ENCODE measurements at places on chromosomes 7 and 10.

DNA sequence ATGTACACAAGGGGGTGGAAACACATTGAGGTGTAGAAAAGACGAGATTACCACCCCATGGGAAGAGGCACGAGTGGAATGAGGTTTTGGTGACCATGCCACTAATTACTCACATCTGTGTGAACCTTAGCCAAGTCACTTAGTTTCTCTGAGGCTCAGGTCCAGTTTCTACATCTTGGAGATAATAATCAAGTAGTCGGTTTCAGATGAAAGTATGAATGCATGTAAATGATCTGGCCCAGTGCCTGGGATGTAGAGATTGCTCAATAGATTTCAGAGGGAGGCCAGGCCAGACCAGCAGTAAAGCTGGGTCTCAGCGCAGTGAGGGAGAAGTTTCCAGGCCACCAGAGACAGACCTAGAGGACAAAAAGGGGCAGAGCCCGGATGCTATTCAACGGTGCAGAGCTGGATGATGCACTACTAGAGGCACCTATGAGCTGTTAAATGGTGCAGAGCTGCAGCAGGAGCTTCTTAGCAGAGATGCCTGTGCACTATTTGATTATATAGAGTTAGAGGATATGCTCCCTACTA lies 725.1 kb downstream of the GRID1 start:
- DNase-seq: no peak

DNA sequence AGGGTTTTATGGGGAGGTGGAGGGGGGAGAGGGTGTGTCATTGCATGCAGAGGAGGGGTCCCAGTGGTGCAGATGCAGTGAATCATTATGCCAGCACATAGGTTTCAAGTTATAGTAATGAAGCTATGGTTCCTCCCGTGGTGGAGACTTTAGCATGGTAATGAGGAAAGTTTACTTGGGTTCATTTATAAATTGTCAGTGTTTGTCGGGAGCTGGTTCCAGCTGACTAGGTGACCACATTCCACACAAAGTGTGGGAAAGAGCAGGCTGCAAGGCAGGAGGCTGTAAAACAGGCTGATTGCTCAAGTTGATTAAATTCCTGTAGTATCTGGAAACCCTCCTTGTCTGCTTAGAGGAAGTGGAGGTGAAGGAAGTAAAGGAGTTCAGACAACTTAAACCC lies 78.9 kb downstream of the SRI start:
- DNase-seq: no peak

- no peak for DNase-seq
Observed at GRCh38 chr7:155745737-155746136, 66.5 kb downstream of the SHH start.

DNA sequence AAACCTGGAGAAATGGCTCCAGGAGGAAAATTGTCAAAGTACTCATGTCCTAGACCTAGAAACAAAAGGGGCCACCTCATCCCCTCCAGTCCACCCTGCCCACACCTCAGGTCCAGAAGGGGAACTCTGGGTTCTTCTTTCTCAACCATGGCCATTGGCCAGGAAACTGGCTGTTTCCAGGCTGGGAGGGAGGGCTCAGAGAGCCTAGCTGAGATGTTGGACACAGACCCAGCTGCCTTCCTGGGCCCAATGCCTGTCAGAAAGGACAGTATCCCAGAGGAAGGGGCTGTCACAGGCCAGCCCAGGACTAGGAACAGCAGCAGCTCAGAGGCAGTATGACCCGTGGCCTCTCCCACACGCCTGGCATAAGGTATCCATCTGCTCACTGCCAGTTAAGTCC lies 9.6 kb downstream of the GRID1 start:
- no peak for DNase-seq

GRCh38 chr7:93981480-93981874 lies 22.7 kb downstream of the BET1 start:
- no peak for DNase-seq

DNA sequence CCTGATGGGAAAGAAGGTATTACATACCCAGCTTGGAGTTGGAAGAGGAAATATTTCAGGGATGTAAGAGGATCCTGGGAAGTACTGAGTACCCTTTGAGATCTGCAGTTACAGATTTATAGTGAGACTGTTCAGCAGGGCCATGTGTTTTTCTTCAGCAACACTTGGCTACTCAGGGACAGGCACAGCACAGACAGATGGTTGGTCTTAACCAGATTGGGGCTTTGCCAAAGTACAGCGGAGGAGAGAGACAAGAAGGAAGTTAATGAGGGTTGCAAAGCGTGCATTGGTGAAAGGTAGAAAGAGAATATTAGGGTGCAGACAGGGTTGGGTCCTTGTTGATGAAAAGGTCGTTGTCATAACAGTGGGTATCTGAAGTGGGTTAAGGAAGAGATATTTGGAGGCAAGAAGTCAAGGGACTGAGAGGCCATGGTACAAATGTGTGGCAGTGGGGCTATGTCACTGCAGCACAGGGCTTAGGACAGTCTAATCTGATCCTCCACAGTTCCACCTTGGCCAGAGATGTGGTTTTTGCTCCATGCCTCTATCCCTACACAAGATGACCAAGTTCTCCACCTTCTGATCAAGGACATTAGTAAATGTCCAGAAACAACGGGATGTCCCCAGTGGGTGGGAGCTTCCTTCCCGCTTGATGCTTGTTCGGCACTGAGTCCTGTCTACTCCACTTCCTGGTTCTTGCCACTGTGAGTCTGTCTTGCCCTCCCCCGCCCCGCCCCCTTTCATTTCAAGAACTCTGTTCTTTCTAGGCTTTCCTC lies 18.9 kb upstream of the DNAJC1 start:
- DNase-seq: no peak

GRCh38 chr10:60508831-60509230 lies 119.2 kb upstream of the ANK3 start:
- DNase-seq: no peak

- no peak for DNase-seq
Observed at GRCh38 chr10:9096288-9096687, 1041.8 kb downstream of the GATA3 start.

DNA sequence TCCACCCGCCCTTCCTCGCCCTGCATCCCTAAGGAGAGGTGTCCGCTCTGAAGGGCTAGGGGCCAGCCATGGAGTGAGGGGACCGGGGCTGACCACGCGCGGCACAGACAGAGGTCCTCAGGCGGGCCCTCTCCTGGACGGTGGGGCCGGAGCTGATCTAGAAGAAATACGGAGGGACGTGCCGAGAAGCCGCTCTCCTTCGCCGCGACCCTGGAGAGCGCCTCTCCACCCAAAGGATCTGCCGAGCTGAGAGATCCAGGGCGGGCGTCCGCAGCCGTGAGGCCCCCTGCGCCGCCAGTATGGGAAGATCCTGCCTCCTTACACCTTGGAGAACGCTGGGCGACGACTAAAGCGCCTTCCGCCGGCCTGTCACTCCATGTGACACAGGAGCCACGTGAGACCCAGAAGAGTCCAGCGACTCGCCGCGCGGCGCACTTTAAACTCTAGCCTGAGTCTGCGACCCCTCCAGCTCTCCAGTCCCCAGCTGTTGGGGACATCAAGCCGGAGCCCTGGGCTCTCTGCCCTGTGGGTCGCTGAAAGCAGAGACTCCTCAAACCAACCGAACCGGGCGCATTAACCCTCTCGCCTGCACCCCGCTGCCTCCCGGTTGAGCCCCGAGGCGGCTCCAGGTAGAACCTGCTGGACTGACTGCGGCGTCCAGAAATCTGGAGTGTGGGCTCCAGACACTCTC lies 1.5 kb upstream of the SFMBT2 start:
- no peak for DNase-seq

GRCh38 chr7:101856473-101857357 lies 39.3 kb downstream of the CUX1 start:
- no peak for DNase-seq

DNA sequence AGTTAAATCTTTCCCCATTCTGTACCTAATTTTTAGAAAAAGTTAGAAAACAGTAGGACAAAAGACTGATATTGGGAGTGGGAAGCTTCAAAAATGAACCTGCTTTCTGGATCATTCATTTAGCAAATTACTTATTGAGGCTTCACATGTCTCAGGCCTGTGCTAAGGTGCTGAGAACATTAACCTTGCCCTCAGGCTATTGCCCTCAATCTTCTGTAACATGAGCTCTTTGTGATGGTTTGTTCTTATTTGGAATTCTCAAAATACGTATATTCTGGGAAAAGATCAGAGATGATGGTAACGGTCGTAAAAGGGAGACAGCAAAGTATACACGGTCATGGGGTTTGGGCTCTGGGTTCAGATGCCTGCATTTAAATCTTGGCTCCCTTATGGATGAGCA lies 39.5 kb upstream of the PRKG1 start:
- DNase-seq: no peak

- DNase-seq: no peak
Observed at GRCh38 chr10:11397980-11398580, 213.4 kb downstream of the USP6NL start.

DNA sequence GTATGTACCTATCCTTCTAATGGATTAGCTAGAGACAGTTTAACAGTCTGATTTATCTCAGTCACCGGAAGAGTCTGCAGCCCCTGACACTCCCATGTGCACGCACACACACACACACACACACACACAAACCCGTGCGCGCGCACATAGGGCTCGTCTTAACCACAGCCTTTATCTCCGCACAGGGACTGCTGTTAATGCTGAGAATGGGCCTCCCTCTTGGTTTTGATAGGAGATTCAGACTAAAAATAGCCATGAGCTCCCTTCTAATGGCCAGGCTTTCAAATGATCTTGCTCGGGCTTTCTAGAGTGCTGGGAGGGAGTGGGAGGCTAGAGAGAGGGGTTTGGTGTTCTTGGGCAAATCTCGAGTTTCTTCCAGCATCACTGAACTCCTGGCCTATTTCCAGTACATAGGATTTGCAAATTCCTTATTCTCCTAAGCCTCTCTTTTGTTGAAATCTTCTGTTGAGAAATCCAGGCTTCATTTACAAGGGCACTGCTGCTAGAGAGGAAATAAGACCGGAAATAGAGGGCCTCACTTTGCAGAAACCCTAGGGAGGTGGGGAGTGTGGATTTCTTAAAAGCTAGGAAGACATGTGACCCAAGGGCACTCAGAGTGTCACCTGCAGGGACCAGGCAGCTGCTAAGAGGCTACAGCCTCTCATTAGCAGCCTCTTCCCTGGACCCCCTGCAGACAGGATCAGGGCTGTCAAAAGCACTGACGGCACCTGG lies 2.4 kb downstream of the TMEM72 start:
- DNase-seq: no peak

DNA sequence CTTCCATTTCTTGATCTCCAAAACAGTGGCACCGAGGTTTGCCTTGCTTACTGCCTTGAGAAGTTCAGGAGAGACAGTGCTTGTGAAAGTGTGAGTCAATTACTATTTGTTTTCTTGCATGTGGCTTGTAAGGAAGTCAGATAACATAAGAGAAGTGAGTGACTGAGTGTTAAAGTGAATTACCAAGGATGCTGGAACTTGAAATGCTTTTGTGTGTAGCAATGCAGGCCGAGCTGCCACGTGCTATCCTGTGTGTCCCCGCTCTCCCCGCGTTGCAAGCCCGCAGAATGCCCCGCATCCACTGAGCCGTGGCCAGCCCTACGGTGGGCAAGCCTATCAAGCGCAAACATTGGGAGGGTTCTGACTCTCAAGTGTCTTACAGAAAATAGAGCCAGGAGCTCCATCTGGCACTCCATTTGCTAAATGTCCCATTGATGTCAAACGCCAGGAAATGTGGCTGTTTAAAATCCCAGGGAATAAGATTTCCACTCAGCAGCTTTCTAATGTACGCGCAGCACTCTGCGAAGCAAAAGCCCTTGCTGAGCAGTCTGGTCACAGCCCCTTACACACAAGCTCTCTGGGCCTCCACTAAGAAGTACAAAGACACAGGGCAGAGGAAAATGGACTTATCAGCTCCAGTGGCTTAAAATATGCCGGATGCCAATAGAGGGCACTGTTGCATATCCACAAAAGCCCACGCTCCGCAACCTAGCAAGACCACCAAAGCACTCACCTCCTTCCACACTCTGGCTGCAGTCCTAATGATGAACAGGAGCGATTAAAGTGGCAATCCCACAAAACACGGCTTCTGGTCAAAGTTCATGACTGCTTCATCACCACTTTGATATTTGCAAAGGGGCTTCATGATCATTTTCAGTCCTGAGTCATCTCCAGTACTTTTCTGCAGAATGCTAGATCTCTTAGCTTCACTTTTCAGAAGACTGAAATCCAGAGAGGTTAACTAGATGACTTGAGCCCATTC lies 158.0 kb upstream of the ITGB1 start:
- peak; percentile 32 for DNase-seq

GRCh38 chr7:36198854-36199266 lies 45.8 kb downstream of the EEPD1 start:
- DNase-seq: no peak

GRCh38 chr7:84251277-84251781 lies 56.7 kb upstream of the SEMA3A start:
- no peak for DNase-seq

- no peak for DNase-seq
Observed at GRCh38 chr7:1078985-1079384, 8.9 kb upstream of the GPER1 start.

GRCh38 chr10:60167050-60167449 lies 222.6 kb downstream of the ANK3 start:
- no peak for DNase-seq

DNA sequence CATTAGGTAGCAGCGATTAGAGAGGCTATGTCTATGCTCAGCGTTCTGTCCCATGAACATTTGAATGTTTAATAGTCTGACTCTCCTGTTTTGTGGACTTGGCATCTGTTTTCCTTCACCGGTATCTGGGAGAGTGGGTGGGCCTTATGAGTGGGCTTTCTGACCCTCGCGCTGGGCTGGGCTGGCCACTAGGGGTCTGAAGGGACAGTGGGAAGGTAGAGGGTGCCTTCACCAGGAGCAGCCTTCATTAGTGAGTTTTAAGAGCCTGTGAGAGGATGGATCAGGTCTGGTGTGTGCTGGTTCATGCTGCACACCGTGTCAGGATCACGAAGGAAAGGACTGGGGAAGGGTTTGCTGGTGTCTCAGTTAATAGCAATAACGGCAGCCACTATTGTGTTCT lies 33.4 kb downstream of the DCLRE1A start:
- no peak for DNase-seq

GRCh38 chr10:116774728-116775151 lies 32.4 kb upstream of the HSPA12A start:
- no peak for DNase-seq

DNA sequence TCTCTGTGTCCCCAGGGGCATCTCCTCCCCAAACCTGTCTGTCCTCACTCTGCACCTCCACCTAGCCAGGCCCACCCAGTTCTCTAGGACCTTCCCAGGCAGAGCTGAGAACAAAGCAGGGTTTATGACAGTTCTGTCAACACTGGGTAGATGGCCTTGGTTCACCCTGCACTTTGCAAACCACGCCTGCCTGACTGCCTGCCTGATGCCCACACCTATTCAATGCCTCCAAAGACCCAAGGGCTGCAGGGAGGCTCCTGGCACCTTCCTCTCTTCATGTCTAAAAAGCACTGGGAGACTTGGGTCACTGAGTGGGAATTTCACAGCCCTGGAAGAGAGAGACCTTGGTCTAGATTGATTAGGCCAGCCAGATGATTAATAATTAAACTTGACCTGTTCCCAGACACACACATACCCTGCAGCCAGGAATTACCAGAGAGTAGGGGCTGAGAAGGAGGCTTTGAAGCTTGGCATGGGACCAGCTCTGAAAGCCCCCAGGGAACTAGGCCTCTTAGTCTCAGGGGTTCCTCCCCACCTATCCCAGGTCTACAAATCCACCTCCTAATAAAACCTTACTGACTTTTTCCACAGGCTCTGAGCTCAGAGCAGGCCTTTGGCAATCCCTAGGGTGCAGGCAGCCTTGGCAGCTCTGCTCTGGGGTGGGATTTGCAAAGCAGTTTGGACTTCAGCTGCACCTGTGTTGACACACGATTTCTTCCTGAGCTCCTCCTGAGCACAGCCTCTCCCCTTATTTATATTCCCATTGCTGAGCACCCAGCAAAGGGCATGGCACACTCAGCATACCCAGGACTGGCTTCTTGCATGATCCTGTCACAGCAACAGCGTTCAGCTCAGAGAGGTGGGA lies 25.7 kb upstream of the PDCD4 start:
- DNase-seq: no peak
